ENCODE measurements at places on chromosomes 7 and 10. TPM values are rescaled to one million over a fixed set of nuclear protein-coding genes. Genes with fewer than 3 reads are reported as not detected.

Gene STAG3
- total RNA-seq: 1.9 TPM

Gene EEPD1
- total RNA-seq: 9.9 TPM

Gene GDF2
- total RNA-seq: 1.7 TPM

Gene ZNF804B
- 7.7 TPM for total RNA-seq

Gene CRTAC1
- 2.2 TPM for total RNA-seq

Gene ZNF727
- 3.1 TPM for total RNA-seq

Gene STEAP1
- total RNA-seq: 3.9 TPM

Gene CYP3A5
- total RNA-seq: 25.8 TPM

Gene PITRM1
- total RNA-seq: 34.7 TPM

Gene NPSR1
- total RNA-seq: not detected

Gene SUN3
- total RNA-seq: not detected

Gene FLNC
- 204 TPM for total RNA-seq

GRCh38 chr10:63603709-63604445, 82.7 kb downstream of the REEP3 start:
- DNase-seq: no peak

DNA sequence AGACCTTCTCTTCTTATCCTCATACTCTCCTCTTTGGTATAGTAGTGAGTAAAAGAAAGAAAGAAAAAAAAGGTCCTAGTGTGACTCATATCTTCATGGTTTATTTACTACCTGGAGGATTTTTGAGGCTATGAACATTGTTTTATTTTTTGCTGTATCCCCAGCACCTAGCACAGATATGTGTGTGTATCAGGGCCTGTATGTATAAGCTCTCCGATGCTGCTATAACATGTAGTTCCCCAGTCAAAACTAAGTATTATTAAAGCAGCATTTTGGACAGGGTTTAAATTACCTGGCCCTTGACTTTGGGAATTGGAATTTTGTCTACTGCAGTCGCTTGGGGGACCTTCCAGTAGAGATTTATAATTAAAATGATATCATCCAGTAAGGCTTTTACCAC, 46.3 kb downstream of the PYROXD2 start:
- DNase-seq: no peak

GRCh38 chr10:116281775-116282174, 8.8 kb upstream of the GFRA1 start:
- DNase-seq: no peak

- no peak for DNase-seq
Observed at GRCh38 chr10:117797296-117797695, 249.4 kb downstream of the RAB11FIP2 start.

- DNase-seq: no peak
Observed at GRCh38 chr10:88086187-88086960, 222.9 kb downstream of the PTEN start.

DNA sequence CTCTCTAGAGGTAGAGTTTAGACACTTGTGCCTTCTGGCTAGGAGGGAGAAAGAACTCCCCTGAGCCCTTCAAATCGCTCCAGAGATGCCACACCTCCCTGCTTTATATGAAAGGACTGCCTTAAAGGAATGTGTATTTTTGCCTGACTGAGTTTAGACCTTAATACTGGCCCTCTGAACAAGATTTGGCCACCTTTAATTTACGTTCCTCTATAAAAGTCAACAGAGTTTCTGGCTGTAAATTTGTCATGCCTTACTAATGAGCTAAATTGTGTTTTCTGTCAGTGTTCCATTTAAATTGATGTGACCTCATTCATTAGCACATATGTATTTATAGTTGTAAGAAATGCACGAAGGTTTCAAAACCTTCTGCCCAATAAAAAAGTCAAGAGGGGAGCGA, 48.0 kb downstream of the SEMA3C start:
- DNase-seq: no peak

DNA sequence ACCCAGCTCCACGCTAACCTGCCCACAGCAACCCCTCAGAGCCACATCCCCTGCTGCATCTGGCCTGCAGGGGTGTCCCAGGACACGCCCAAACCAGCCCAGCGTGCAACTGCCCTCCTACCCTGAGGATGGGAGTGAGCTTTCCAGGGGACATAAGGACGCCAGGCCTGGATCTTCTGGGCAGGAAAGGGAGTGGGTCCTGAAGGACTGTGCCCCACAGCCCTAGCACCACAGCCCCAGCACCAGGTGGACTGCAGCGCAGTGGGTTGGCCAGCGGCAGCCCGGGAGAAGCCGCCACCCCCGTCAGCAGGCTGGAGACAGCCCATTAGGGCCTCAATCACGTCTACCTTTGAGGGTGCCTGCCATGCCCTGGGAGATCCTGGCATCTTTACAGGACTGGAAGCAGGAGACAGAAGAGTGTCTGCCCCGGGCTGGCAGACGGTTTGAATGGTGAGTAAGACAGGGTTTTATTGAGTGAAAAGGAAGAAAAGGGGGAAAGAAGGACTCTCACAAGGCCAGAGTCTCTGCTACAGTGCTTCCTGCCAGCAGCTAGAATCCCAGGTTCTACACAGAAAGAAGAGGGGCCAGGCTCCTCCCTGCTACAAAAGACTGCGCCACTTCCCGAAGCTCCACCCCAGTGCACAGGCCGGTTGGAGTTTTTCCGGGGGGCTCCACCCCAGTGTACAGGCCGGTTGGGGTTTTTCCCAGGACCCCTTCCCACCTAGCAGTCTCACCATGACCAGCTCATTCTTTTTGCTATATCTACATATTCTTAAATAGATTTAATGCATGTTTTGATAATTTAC, 69.8 kb upstream of the KCTD7 start:
- DNase-seq: no peak

- peak; percentile 97 for DNase-seq
Observed at GRCh38 chr7:64665980-64666662, at the start of gene ZNF107. Gene ZNF107 (plus strand): TSS chr7:64666133. CDS start chr7:64666283, 150 bp downstream.

GRCh38 chr7:120949393-120949911, 1.1 kb upstream of the ING3 start:
- DNase-seq: no peak

- DNase-seq: no peak
Observed at GRCh38 chr10:32268788-32269187, 78.2 kb downstream of the EPC1 start.

- DNase-seq: no peak
Observed at GRCh38 chr7:102077081-102077480, 209.6 kb upstream of the SH2B2 start.

GRCh38 chr7:133180717-133181116, 72.2 kb upstream of the EXOC4 start:
- DNase-seq: no peak

DNA sequence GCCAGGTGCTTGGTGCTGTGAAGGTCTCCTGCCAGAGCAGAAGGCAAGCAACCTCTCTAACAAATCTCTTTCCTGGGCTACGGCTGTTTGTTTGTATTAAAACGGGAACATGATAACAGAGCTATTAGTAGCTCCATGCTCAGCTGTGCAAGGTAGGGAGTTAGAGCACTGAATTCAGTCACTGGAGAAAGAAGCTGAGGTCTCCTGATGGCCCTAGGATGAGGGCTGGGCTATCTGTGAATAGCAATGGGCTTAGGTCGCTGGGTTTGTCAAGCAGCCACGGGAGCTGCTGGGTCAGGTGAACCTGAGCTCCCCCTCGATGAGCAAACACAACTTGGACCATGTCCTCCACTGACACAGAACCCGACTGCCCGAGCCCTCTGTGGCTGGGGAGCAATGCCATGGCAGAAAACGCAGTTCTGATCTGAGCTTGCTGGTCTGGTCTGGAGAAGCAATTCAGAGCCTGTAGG, 24.4 kb downstream of the TACC2 start:
- no peak for DNase-seq

DNA sequence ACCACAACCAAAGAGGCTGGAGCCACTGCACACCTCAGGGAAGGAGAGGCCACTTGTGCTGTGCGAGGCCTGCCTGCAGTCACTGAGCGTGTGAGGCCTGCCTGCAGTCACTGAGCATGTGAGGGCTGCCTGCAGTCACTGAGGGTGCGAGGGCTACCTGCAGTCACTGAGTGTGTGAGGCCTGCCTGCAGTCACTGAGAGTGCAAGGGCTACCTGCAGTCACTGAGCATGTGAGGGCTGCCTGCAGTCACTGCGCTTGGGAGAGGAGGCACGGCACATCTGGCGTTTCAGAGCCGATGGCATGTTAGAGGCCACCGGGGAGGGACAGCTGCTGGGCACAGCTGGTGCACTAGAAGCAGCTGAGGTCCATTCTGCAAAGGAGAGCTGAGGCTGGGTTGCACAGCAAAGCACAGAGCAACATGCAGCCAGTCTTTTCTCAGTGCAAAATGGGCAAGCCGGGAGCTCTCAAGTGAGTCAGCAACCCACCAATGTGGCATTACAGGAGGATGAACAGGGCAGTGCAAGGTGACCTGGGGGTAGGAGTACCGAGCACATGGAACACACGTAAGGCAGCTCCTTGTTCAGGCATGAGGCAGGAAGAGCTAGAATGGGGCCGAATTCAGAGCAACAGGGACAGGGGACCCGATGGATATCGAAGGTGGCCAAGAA, 540.1 kb downstream of the PTPRN2 start:
- DNase-seq: no peak

DNA sequence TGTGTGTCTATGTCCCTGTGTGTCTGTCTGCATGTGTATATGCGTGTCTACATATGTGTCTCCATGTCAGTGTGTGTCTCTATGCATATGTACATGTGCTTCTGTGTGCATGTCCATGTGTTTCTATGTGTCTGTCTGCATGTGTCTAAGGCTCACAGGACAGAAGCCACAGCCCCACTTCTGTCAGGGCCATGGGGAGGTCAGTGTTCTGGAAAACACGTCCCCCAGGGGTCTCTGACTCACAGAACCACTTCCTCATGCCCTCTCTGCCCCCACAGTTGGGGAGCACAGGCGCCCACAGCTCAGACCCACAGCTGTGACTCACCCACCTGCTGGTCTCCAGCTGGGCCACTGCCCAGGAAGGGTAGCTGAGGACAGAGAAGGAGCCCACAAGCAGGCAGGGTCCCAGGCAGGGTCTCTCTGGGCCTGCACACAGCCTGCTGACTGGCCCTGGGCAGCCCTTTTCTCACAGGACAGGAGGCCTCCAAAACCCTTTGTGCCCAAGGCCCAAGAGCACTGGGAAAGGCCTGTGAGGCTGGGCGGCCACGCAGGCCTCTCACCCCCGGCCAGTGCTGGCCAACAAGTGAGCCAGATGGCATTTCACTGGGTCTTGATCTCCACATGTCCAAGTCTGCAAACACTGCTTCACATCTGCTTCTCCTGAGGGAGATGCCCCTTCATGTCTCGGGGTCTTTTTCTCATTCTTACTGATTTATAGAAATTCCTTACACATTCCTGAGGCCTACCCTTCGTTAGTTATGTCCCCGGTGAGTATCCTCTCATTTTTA, 102.9 kb upstream of the FAM20C start:
- DNase-seq: peak; percentile 55

Data from umbilical cord (tissue), 2 donors.